Right lobe of liver (tissue), 6 donors: ENCODE measurements at places on chromosomes 16 and 17. TPM values are rescaled to one million over a fixed set of nuclear protein-coding genes. Genes with fewer than 3 reads are reported as not detected.

GRCh38 chr17:30414486-30414885 is 35.8 kb downstream of the CPD start:
- no peaks in the 10 kb centered on the region for H3K36me3 ChIP-seq
- no peak overlapping the region for H3K4me3 ChIP-seq
- no peaks in the 10 kb centered on the region for H3K27me3 ChIP-seq
- H3K4me1 ChIP-seq: no peaks in the 10 kb centered on the region
- no peak for DNase-seq

DNA sequence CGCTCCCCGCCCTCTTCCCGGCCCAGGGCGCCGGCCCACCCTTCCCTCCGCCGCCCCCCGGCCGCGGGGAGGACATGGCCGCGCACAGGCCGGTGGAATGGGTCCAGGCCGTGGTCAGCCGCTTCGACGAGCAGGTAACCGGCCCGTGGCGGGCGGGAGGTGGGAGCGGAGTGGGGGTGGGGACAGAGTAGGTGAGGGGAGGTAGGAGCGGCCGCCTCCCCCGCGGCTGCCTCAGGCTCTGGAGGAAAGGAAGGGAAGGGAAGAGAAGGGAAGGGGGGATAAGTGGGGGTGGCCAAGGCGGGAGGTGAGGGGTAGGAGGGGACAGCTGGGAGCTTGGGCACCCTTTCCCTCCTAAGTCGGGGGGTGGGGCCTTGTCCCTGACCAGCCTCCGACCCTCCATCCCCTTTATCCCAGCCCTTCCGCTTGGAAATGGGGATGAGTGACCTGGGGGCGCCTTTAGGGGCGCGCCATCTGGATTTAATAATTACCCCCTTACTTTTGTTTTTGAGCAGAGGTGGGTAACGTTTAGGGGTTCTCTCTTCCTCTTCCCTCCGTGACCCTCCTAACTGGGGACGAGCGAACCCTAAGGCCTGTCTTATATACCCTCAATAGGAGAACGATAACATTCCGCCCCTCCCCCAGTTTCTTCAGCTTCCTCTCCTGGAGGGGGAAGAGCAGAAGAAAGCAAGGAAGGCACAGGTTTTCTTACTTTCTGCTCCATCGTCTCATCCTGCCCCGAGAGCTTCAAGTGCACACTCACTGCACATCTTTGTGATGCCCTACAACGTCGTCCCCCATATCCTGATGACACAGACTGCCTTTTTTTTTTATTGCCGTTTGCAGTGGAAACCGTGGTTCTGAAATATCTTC is 694 bp downstream of the NF1 start:
- DNase-seq: peak; percentile 70
- peak overlapping the region; percentile 83 for H3K27ac ChIP-seq
- H3K27me3 ChIP-seq: no peaks in the 10 kb centered on the region
- H3K4me1 ChIP-seq: peaks cover 11% of the 10 kb centered on the region
- peak overlapping the region; percentile 70 for H3K4me3 ChIP-seq

DNA sequence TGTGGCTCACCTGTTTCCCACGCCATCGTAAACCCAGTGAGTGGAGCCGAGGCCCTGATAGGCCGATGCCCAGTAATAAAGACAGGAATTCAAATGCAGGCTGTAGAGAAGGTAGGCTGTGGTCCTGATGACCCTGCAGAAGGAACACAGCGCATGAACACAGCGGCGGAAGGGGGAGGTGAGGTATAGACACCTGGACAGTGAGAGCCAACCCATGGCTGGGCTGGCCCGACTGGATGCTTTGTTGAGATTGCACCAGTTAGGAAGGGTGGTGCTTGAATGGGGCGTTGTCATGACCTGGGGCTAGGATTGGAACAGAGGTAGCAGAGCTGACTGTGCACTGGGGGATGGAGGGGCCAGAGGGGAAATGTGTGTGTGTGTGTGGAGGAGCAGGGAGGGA is 59.2 kb downstream of the CNGB1 start:
- H3K4me1 ChIP-seq: no peaks in the 10 kb centered on the region
- no peak overlapping the region for H3K27ac ChIP-seq
- H3K36me3 ChIP-seq: no peaks in the 10 kb centered on the region
- H3K4me3 ChIP-seq: no peak overlapping the region

DNA sequence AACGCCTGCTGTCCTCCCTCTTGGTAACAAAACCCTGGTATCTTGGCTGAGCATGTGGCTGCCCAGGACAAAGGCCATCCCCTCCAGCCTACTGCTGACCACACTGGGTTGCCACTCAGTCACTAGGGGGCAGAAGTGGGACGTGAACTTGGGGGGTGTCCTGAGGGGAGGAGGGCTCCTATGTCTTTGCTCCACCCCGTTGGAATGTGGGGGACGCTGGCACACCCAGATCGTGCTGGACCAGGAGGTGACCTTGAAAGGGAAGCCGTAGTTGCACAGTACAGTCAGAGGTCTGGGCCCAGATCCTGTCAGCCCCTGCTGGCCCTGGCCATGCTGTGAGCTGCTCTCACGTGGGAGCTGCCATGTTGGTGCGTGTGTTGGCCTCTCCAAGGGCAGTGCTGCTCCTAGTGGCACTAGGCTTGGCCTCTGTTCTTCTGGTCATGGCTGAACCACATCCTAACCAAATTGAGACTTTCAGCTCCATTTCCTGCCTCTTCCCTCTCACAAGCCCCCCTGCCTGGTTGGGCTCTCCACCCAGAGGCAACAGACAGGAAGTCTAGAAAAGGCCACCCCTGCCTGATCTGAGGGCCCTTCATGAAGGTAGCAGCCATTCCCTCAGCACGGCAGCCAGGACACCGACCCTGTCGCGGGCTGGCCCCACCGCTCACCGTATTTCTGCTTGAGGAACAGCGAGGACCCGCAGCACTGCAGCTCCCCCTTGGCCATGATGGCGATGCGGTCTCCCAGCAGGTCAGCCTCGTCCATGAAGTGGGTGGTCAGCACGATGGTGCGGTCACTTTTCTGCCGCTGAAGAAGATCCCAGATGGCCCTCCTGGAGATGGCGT is 29.0 kb upstream of the RNPS1 start:
- no peaks in the 10 kb centered on the region for H3K4me1 ChIP-seq
- no peak for DNase-seq
- H3K4me3 ChIP-seq: no peak overlapping the region
- H3K36me3 ChIP-seq: no peaks in the 10 kb centered on the region

Gene FSCN2
- not detected for total RNA-seq

Gene ZNRF1
- total RNA-seq: 18.8 TPM

Gene UBALD2
- 17.9 TPM for total RNA-seq

Gene CCDC200
- total RNA-seq: not detected

Gene SGCA
- 1.6 TPM for total RNA-seq

DNA sequence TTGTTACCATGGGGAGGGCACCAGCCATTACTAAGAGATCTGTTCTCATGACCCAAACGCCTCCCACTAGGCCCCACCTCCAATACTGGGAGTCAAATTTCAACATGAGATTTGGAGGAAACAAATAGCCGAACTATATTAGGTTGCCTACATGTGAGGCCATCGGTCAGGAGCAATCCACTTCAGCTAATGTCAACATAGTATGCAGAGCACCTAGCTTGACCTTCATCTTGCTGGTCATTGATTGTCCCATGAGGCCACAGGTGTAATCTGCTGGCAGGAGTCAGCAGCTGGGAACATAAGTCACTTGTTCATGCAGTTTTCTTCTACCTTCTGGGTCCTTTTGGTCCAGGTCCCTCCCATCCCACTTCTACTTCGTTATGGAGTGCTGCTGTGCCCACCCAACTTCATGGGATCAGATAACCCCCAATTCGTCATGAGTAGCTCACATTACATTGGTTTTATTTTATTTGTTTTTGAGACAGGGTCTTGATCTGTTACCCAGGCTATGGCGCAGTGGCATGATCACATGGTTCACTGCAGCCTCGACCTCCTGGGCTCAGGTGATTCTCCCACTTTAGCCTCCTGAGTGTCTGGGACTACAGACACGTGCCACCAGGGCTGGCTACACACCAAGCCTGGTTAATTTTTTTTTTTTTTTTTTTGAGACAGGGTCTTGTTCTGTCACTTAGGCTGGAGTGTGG is 5.9 kb upstream of the KPNA2 start:
- no peaks in the 10 kb centered on the region for H3K4me1 ChIP-seq
- no peak overlapping the region for H3K4me3 ChIP-seq
- peak; percentile 51 for DNase-seq
- peak overlapping the region; percentile 59 for H3K27ac ChIP-seq
- no peaks in the 10 kb centered on the region for H3K36me3 ChIP-seq

GRCh38 chr17:8946476-8946875 is 19.0 kb downstream of the PIK3R5 start:
- no peaks in the 10 kb centered on the region for H3K27me3 ChIP-seq
- H3K27ac ChIP-seq: no peak overlapping the region
- H3K4me1 ChIP-seq: no peaks in the 10 kb centered on the region
- DNase-seq: no peak
- H3K36me3 ChIP-seq: no peaks in the 10 kb centered on the region

- DNase-seq: no peak
- H3K27ac ChIP-seq: no peak overlapping the region
- peaks cover 11% of the 10 kb centered on the region for H3K4me1 ChIP-seq
- H3K27me3 ChIP-seq: no peaks in the 10 kb centered on the region
- no peak overlapping the region for H3K4me3 ChIP-seq
Observed at GRCh38 chr16:68749432-68749831, 12.3 kb downstream of the CDH1 start.

DNA sequence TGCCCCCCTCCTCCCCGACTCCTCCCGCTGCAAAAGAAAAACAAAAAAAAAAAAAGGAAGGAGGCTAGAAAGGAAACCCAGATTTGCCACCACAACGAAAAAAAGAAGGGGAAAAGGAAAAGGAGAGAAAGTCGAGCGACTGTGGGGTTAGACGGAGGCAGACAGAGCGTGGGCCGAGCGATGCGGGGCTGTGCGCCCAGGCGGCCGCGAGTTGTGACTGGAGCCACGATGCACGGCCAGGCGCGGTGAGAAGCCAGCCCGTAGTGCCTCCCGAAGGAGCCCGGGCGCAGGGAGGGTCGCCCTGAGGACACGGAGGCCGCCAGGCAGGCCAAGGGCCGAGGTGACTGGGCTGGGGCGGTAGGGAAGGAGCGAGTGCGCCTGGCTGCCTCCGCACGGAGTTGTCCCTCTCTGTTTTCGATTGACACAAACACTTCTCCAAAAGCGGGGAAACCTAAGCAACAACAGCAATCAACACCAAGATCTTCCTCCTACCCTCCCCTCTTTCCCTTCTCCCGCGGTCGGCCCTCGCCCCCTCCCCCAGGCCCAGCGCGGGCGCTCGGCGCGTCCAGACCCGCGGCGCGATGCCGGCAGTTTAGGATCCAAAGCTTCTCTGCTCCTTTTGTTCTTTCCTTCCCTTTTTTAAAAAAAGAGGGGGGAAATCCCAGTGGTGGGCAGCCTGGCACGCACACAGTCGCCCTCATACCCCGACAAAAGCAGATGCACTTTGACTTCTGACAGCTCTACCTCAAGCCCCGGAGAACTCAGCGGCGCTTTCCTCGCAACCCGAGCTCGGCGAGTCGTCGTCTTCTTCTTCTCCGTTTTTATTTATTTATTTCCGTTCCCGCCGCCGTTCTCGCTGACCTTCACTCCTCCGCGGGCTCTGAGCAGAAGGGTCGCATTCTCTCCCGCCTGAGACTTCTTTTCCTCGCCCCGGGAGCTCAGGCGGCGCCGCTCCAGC is at the start of gene LHX1:
Gene LHX1, plus strand, starts transcription at position 475 of the 958 bp plus-strand sequence. CDS start 723 bp downstream, outside the sequence.
- peaks cover 46% of the 10 kb centered on the region for H3K4me1 ChIP-seq
- H3K27me3 ChIP-seq: peaks cover 48% of the 10 kb centered on the region
- H3K27ac ChIP-seq: no peak within 1 kb of the TSS
- no peak within 1 kb of the TSS for H3K4me3 ChIP-seq
- no peak for DNase-seq

Gene KRTAP4-9
- total RNA-seq: not detected

Gene NAGS
- total RNA-seq: 12.1 TPM

- DNase-seq: no peak
- no peaks in the 10 kb centered on the region for H3K27me3 ChIP-seq
- H3K36me3 ChIP-seq: no peaks in the 10 kb centered on the region
Observed at GRCh38 chr16:9850817-9851216, 331.4 kb downstream of the GRIN2A start.

DNA sequence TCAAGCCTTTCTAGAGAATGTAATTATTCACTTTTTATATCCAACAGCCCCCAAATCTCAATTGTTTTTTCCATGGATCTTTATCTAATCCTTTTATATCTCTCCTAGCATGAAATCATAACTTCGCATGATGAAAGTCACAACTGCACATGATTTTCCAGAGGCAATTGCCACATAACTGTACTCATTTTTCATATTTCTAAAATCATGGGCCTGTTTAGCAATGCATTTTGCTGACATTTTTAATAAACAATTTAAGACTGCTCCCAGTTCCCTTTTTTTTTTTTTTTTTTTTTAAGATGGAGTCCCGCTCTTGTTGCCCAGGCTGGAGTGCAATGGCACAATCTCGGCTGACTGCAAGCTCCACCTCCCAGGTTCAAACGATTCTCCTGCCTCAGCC is 83.5 kb downstream of the VMP1 start:
- no peak for DNase-seq
- H3K27ac ChIP-seq: peak overlapping the region; percentile 48
- H3K27me3 ChIP-seq: no peaks in the 10 kb centered on the region
- no peaks in the 10 kb centered on the region for H3K4me1 ChIP-seq
- H3K36me3 ChIP-seq: no peaks in the 10 kb centered on the region
- H3K4me3 ChIP-seq: no peak overlapping the region

- no peaks in the 10 kb centered on the region for H3K4me1 ChIP-seq
- H3K36me3 ChIP-seq: no peaks in the 10 kb centered on the region
- no peak overlapping the region for H3K4me3 ChIP-seq
- no peaks in the 10 kb centered on the region for H3K27me3 ChIP-seq
- DNase-seq: no peak
Observed at GRCh38 chr17:75459590-75460267, 3.3 kb downstream of the TMEM94 start.

DNA sequence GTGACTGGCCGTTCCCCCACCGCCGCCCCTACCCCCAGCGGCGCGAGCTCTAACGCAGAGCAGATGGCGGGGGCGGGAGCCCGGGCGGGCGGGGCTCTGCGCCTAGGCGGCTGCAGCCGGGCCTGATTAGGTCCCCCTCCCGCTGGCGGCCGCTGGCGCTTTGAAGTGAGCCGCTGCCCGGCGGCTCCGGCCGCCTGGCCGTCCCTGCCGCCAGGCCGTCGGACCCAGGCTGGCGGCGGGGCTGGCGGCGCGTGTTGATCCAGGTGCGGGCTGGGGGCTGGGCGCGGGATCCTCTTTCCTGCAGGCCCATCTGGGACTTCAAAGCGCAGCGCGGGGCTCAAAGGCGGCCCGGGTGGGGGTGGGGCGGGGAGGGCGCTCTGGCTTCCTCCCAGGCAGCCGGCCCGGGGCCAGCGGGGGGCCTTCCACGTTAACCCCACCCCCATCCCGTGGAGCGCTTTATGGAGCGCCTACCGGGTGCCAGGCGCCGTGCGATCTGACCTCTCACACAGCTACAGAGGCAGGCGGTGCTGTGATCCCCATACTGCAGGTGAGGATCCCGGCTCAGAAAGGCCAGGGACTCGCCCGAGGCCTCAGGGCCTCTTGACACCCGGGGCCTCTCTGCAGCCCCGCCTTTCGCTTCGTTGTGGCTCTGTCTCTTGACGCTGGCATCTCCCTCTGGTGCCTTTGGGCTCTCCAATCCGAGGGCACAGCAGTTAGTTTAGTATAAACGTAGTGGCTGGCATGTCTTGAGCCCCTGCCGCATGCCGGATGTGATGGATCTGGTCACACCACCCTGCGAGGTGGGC is 80.0 kb upstream of the NKD1 start:
- H3K36me3 ChIP-seq: no peaks in the 10 kb centered on the region
- DNase-seq: no peak
- H3K4me3 ChIP-seq: peak overlapping the region; percentile 24

- H3K27me3 ChIP-seq: no peaks in the 10 kb centered on the region
- no peak overlapping the region for H3K27ac ChIP-seq
- no peak overlapping the region for H3K4me3 ChIP-seq
Observed at GRCh38 chr16:27384425-27384824, 17.5 kb upstream of the IL21R start.

- no peaks in the 10 kb centered on the region for H3K4me1 ChIP-seq
- no peak overlapping the region for H3K27ac ChIP-seq
- no peaks in the 10 kb centered on the region for H3K36me3 ChIP-seq
- H3K27me3 ChIP-seq: no peaks in the 10 kb centered on the region
Observed at GRCh38 chr17:52660692-52661091, 502.2 kb upstream of the CA10 start.
